K562 (cell line): ENCODE measurements at places on chromosomes 16 and 17.
A peak's percentile ranks its signal among the peaks of the same experiment; 100 is the strongest.

- H3K36me3 ChIP-seq, result no peaks in the 10 kb centered on the region
- no peak for DNase-seq
- peaks cover 52% of the 10 kb centered on the region; the same call in 2 of the 3 replicates for H3K27me3 ChIP-seq
- H3K4me1 ChIP-seq, result peaks cover 42% of the 10 kb centered on the region
- no peak overlapping the region for H3K27ac ChIP-seq
Observed at GRCh38 chr17:80474961-80475909, 1.2 kb downstream of the NPTX1 start.

DNA sequence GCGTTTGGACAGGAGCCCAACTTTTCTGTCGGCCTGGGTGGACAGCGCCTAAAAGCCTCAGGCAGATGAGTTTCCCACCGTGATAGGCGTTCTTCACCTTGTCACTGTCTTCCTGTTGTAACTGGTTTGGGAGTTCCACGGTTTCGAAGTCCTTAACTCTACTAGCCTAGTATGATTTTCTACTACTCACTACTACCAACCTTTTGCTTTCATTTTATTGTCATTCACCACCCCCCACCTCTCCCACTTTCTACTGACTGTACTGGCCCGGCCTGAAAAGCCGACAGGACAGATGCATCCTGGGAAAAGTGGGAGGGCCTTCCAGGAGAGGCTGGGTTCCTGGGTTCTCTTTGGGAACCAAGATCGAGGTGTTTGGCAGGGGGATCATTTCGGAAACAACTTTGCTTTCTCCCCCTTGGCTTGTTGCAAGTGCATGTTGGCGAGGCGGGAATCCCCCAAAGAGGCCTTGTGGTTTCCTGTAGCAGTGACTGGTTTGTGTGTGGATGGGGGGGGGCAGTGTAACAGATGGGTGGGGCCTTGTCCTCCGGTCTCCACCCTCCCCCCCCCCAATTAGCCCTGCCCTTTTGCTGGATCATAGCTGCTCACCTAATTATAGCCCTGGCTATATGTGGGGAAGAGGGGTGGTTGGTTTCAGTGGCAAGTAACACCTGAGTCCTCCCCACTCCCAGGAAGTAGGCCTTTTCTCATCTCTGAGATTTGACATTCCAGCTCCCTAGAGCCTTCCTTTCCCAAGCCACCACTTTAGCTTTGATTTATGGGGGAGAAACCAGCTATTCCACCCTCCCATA, 1.4 kb downstream of the EIF5A start:
- H3K27me3 ChIP-seq, result no peaks in the 10 kb centered on the region
- H3K4me1 ChIP-seq, result peaks cover 21% of the 10 kb centered on the region
- DNase-seq, result peak; percentile 83
- H3K36me3 ChIP-seq, result peaks cover 53% of the 10 kb centered on the region

DNA sequence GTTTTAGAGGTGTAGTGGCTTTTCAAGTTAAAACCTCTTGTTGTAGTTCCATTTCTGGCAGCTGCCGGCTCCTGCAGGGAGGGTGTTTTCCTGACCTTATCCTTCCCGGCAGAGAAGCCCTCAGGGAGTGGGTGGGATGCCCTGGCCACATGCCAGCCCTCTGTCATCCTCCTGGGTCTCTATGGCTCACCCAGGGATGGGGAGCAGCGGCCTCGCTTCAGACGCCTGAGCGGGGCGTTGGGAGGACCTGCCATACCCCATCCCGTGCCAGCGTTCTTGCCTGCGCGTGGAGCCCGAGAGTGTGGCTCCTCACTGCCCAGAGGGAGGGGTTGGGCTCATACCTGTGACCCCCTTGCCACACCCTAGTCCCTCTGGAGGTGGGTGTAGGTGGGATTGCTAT, 11.9 kb downstream of the KCNJ12 start:
- no peak for DNase-seq
- peaks cover 11% of the 10 kb centered on the region for H3K4me1 ChIP-seq
- H3K4me3 ChIP-seq, result no peak overlapping the region
- H3K36me3 ChIP-seq, result no peaks in the 10 kb centered on the region

DNA sequence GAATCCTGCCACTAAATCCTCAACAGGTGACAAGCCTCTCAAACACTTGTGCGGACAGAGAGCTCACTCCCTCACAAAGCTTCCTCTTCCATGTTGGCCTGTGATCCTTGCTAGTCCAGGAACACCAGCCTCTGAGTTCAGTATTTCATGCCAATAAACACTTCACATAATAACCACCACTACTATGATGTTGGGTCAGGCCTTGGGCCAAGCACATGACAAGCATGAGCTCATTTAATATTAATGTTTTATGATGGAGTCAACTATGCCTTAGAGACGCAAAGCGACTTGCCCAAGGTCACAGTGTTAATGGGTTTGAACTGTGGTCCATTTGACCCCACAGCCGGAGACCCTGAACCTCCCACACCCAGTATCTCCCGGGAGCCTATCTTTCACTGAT, 129.1 kb downstream of the GAS7 start:
- no peak for DNase-seq
- no peak overlapping the region for H3K27ac ChIP-seq
- H3K4me3 ChIP-seq, result no peak overlapping the region
- no peaks in the 10 kb centered on the region for H3K4me1 ChIP-seq
- H3K27me3 ChIP-seq, result no peaks in the 10 kb centered on the region; the same call in 1 of the 2 replicates
- no peaks in the 10 kb centered on the region for H3K36me3 ChIP-seq

GRCh38 chr16:23339787-23340186, 37.7 kb downstream of the SCNN1B start:
- no peak overlapping the region for H3K27ac ChIP-seq
- no peak overlapping the region for H3K4me3 ChIP-seq
- no peaks in the 10 kb centered on the region for H3K4me1 ChIP-seq
- no peaks in the 10 kb centered on the region for H3K36me3 ChIP-seq

- no peak for DNase-seq
- H3K4me1 ChIP-seq, result no peaks in the 10 kb centered on the region; the same call in 1 of the 2 replicates
- peaks cover 73% of the 10 kb centered on the region for H3K27me3 ChIP-seq
- no peak overlapping the region for H3K27ac ChIP-seq
- H3K4me3 ChIP-seq, result no peak overlapping the region
Observed at GRCh38 chr16:3992297-3993051, 112.0 kb upstream of the CREBBP start.
